NT2/D1 (cell line): ENCODE measurements at places on chromosomes 1 and 21.

- DNase-seq, result no peak
These were observed 229.6 kb upstream of the KIAA0040 start for GRCh38 chr1:175422156-175422555.

DNA sequence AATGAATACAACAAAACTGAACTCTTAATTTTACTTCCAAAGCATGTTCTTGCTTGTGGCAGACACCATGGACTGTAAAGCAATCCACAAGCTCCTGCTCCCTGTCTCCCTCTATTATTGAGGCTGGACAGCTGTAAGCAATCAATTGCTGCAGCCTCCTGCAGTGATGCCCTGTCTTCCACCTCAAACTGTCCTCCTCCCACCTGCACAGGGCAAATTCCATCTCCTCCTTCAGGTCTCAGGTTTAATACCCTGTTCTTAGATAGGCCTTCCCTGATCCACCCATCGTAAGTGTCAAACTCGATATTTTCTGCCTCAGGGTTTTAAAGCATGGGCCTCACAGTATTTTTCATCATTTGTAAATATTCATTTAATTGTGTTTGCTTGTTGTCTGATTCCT lies 81.8 kb downstream of the LYST start:
- DNase-seq, result no peak

- DNase-seq, result no peak
These were observed 251.8 kb downstream of the ADGRL2 start for GRCh38 chr1:82052563-82052962.

GRCh38 chr1:1072299-1072848 lies 1.7 kb downstream of the RNF223 start:
- no peak for DNase-seq

DNA sequence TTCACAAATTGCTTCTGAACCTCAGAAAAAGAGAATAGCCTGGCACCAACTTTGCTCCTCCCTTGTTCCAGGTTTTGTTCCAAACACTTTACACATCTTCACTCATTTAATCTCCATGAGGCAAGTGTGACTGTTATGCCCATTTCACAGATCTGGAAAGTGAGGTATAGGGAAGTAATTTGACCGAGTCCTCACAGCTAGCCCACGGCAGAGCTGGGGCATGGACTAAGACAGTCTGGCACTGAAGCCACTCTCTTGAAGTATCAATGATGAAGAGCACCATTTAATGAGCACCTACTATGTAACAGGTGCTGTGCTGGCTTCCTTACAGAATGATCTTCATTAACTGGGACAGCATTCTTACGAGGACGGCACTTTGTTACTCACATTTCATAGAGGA lies 19.0 kb downstream of the C1QB start:
- no peak for DNase-seq

- DNase-seq, result no peak
These were observed 12.8 kb downstream of the PLPPR4 start for GRCh38 chr1:99277066-99277465.

DNA sequence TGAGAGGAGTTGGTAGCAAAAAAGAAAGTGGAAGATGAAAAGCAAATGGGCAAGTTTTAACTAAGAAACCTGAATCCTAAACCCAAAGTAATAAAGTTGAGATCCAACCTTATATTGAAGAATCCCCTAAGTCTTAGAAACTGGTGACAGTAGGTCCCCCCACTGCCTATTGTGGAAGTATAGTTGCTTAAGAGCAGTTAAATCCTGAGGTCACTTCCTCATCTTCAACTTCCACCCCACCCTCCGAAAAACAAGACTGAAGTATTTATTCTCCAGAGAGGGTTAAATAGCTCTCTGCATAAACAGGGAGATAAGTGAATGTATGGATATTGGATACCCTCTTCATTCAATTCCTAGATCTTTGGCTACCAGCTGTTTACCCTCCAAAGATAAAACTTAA lies 3.3 kb upstream of the DSTYK start:
- no peak for DNase-seq

GRCh38 chr1:231499148-231499763 lies 29.2 kb upstream of the TSNAX start:
- no peak for DNase-seq

DNA sequence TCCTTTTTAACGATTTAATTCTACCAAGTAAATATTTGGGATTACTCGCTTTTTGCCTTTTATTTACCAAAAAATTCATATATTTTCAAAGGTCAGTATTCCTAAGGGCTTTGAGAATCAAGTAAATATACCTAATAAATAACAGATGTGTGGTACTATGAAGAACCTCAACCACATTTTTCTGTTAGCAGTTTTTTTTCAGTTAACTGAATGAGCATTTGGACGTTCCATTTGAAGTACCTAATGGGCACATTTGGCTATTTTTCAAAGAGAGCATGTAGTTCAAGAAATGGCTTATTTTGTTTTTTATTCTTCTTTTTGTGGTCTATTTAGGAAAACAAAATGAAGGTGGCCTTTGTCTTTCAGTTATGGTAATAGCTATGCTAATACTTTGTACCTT lies 253.0 kb downstream of the GPR52 start:
- no peak for DNase-seq

DNA sequence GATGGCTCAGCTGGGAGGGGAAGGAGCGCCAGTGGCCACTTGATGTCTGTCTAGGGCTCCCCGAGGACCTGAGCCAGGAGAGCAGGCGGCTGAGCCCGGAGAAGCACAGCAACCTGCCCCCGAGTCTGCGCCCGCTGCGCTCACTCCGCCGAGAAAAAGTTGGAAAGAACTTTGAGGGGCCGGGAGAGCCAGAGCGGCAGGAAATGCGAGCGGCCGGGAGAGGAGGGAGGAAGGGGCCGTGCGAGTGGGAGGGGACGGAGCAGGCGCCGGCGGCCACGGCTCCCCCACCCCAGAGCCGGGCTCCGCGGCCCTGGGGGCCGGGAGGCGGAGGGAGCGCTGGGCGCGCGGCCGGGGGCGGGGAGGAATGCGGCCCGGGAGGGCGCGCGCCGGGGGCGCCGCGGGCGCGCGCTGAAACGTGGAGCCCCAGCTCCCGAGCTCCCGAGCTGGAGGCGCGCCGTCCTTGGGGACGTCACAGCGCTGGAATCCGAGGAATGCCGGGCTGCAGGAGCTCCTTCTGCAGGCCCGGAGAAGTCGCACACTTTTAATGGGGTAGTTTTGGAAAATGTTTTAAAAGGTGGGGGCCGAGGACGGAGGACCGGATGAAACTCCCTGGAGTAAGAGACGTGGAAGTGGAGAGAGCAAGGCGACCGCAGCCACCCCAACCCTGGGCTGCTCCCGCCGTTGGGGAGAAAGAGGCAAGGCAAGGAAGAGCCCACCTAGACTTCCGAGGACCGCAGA lies at the start of gene PTPN14:
Gene PTPN14, minus strand, starts transcription at position 167 of the 738 bp plus-strand sequence. CDS start 86,799 bp downstream, outside the sequence.
- peak; percentile 99 for DNase-seq

DNA sequence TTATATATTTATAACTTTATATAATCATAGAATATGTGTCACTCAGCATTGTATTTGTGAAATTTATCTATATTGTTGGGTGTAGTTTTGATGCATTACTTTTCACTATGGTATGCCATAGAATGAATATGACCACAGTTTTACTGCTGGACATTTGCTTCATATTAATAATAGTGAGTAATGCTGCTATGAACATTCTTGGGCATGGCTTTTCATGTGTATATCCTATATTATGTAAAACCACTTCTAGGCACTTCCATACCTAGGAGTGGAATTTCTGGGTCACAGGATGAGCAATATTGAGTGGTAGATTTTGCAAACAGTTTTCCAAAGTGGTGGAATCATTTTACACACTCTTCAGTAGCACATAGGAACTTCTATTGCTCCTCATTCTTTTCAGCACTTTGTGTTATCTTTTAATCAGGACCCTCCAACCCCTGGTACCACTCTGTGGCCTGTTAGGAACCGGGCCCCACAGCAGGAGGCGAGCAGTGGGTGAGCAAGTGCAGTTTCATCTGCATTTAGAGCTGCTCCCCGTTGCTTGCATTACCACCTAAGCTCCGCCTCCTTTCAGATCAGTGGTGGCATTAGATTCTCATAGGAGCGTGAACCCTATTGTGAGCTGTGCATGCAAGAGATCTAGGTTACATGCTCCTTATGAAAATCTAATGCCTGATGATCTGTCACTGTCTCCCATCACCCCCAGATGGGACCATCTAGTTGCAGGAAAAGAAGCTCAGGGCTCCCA lies 56.0 kb upstream of the CNIH3 start:
- no peak for DNase-seq

GRCh38 chr1:223041481-223041880 lies 101.6 kb downstream of the TLR5 start:
- DNase-seq, result no peak

DNA sequence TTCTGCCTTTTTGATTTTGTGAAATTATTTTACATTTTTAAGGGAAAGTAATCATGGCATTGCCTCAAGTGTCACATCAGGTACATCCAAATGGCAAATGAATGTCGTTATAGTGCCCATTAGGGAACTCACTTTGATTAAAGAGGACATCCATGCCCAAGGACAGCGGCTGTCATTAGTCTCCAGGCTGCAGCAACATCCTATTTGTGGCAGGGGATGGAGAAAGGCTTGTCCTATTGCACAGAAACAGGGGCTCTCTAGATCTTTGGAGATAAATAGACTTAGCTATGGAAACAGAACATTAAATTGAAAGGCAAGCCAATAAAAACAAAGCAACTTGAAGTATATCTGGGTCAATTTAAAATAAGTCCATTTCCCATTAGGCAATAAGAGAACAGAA lies 439.3 kb downstream of the NEGR1 start:
- no peak for DNase-seq

DNA sequence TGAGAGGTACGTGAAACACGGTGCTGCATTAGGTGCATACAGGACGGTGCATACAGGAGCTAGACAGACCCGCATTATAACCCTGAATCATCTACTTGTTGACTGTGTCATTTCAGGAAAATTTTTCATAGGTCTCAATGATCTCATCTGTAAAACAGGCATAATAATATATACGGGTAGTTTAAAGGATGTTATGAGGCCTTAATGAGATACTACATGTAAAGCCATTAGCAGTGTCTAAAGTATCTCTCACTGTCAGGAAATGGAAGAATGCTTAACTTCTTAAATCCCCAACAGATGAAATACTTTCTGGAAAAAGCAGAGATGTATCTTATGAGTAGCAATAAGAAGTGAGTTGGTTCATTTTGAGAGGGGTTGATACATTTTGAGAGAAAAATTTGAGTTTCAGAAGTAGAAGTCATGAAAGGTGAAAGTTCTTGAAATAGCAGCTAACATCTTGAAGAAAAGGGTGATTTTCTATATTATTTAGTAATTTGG lies 669.6 kb downstream of the PTPRC start:
- no peak for DNase-seq

GRCh38 chr1:224528900-224529299 lies 87.2 kb upstream of the CNIH3 start:
- no peak for DNase-seq

GRCh38 chr1:157893686-157894085 lies 52.1 kb upstream of the CD5L start:
- DNase-seq, result no peak

GRCh38 chr1:62398377-62398776 lies 38.5 kb upstream of the USP1 start:
- no peak for DNase-seq

- DNase-seq, result no peak
These were observed 64.8 kb downstream of the RPE65 start for GRCh38 chr1:68384872-68385411.

- peak; percentile 57 for DNase-seq
These were observed 108.9 kb downstream of the LBR start for GRCh38 chr1:225318706-225319575.

- DNase-seq, result no peak
These were observed 6.9 kb upstream of the TRIM62 start for GRCh38 chr1:33188572-33189275.

DNA sequence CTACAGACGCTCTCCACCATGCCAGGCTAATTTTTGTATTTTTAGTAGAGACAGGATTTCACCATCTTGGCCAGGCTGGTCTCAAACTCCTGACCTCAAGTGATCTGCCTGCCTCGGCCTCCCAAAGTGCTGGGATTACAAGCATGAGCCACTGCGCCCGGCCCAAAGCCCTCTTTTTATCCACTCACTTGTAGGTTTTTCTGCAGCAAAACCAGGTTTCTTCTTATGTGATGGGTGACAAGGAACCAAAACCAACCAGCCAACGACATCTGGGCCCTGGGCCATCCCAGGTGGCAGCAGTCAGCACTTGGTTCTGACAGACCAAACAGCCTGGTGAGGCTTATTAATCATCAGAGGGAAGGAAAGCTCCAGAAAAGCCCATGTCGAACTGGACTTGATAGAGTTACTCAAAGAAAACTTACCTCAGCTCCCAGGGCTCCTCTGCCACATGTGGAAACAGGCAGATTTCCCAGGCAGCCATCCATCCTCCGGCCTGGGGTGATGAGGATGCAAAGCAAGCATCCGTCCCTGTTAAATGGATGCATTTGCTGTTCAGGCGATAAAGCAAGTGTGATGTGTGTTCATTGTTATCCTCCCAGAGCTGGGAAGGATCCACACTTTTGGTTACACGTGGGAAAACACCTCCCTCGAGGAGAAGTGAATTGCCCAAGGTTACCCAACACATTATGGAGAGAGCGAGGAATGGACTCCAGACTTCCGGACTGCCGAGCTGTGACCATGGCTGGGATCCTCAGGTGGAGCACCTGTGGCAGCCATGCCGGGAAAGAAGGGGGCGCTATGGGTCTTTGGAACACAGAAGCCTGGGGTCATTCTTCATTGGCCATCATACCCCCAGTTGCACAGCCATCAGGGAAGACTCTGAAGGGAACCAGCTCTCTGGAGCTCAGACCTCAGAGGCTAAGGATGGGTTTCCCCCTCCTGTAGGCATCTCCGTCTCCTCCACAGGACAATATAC lies 118.8 kb downstream of the HUNK start:
- no peak for DNase-seq

- no peak for DNase-seq
These were observed 2.0 kb upstream of the ANKRD35 start for GRCh38 chr1:145887631-145888030.

DNA sequence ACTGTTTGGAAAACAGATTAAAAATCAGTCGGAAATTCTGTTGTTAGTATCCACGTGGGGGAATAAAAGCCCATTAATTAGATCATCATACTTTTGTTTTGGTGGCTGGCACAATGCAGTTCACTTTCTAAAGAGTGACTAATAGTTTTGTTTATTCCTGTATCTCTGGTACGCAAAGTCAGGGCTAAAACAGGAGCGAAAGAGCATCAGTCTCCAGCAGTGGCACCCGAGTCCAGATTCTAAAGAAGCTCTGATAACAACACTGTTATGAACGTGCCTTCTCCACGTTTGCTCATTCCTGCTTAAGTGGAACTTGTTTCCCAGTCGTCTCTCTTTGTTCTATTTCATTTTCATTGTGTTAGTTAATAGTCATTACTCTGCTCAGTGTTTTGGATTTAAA lies 69.6 kb downstream of the HSPA13 start:
- no peak for DNase-seq

GRCh38 chr21:40333731-40334130 lies 466.5 kb downstream of the PCP4 start:
- DNase-seq, result no peak

- no peak for DNase-seq
These were observed 24.6 kb downstream of the PADI2 start for GRCh38 chr1:17094664-17095063.

GRCh38 chr1:36884029-36884701 lies 150.2 kb downstream of the GRIK3 start:
- DNase-seq, result no peak

- no peak for DNase-seq
These were observed 230.3 kb upstream of the IRF2BP2 start for GRCh38 chr1:234840253-234840652.

- DNase-seq, result peak; percentile 77
These were observed 125.3 kb downstream of the DNM3 start for GRCh38 chr1:171966426-171967220.
